MCF 10A (cell line): ENCODE measurements at places on chromosomes 5 and 9. TPM values are rescaled to one million over a fixed set of nuclear protein-coding genes. Genes with fewer than 3 reads are reported as not detected.

FBP2 gene
- total RNA-seq, result not detected in 2 replicates

SV2C gene
- not detected in 2 replicates for total RNA-seq

TXNDC8 gene
- total RNA-seq, result not detected in 2 replicates

OR1Q1 gene
- total RNA-seq, result not detected in 2 replicates

CYFIP2 gene
- 50.5 and 50.8 TPM in 2 replicates for total RNA-seq

PCDHGB5 gene
- 3.2 and 5.6 TPM in 2 replicates for total RNA-seq

NMUR2 gene
- total RNA-seq, result not detected in 2 replicates

LRRTM2 gene
- not detected in 2 replicates for total RNA-seq

HAND1 gene
- not detected in 2 replicates for total RNA-seq

GLDC gene
- total RNA-seq, result 2.9 and 3.3 TPM in 2 replicates

FAM170A gene
- total RNA-seq, result not detected in 2 replicates

AMBP gene
- total RNA-seq, result not detected in 2 replicates
